ENCODE measurements at places on chromosomes 13 and 19.

DNA sequence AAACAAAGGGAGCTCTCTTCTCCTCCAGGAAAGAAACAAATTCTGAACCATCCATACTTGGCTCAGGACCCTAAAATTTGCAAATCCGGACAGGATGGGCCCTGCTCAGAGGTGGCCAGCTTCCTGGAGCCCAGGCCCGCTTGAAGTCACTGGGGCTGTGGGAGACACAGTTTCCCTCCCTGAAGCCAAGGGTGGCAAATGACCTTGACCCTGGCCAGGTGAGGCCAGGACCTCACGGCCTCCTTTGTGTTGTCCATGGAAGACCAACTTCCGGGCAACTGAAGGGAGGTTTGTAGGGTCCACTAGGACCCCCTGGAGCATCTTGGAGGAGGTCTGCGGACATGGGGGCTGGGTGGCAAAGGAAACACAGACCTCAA, 5.5 kb downstream of the NANOS3 start:
- no peak for DNase-seq

GRCh38 chr19:56991912-56992311, 127.9 kb upstream of the USP29 start:
- no peak for DNase-seq

GRCh38 chr13:92657565-92657964, 569.0 kb upstream of the GPC6 start:
- DNase-seq = peak; percentile 40

- no peak for DNase-seq
Measured at GRCh38 chr13:27053210-27053884, 118.3 kb downstream of the USP12 start.

- DNase-seq = peak; percentile 36
Measured at GRCh38 chr13:33057019-33057780, 41.0 kb downstream of the KL start.

DNA sequence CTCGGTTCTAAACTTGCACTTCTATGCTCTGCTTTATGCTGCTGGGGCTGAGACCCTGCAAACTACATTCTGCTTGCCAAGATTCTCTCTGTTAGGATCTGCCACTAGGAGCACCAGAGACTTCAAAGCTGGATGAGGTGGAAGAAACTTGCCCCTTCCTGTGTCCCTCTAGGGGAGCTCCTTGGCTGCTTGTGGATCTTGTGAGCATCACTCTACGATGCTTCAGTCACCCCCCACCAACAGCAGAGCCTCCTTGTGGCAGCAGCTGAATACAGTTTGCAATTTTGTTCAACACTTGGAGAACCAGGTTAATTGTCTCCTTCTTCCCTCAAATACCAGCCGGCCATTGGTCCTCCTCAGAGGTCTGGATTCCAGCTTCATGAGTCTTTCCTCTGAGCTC, 310.6 kb downstream of the FGF14 start:
- peak; percentile 4 for DNase-seq

DNA sequence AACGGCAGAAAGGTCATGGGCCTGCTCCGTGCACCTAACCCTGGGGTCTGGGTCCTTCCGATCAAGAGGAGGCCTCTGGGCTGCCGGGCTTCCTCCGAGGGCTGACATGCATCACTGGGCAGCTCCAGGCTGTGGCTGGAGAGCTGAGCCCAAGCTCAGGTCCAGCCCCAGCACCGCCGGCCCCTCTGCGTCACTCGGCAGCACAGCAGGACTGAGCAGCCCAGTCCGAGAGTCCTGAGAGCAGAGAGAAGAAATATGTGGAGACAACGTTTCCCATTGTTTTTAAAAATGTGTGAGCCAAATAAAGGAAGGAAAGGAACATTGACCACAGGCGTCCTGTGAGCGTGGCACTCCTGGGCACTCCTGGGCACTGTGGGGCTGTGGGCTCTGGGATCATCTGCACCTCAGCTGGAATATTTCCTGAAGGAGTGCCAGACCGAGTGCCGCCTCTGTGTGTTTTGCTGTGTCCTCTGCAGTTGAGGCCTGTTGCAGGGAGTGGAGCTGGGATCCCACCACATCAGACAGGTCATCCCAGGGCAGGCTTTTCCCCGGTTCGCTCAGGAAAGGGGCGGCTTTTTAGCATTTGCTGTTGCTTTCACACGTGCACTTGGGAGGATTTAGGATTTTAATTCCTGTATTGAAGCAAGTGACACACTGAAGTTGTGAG, 37.8 kb upstream of the TFDP1 start:
- DNase-seq = peak; percentile 36

DNA sequence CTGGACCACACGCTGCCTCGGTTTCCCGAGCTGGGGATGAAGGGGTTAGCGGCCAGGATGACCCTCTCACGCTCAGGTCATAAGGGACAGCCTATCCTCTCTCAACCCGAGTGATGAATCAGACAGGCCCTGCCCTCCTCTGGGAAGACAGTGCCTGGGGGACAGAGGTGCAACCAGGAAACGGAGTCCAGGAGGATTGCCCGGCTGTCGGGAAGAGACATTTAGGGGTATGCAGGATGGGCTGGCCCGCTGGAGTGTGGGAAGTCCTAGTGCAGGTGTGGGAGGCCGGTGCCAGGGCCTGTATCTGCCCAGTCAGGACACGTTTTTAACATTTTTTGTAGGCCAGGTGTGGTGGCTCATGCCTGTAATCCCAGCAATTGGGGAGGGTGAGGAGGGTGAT, 8.3 kb downstream of the LSM7 start:
- DNase-seq = no peak

DNA sequence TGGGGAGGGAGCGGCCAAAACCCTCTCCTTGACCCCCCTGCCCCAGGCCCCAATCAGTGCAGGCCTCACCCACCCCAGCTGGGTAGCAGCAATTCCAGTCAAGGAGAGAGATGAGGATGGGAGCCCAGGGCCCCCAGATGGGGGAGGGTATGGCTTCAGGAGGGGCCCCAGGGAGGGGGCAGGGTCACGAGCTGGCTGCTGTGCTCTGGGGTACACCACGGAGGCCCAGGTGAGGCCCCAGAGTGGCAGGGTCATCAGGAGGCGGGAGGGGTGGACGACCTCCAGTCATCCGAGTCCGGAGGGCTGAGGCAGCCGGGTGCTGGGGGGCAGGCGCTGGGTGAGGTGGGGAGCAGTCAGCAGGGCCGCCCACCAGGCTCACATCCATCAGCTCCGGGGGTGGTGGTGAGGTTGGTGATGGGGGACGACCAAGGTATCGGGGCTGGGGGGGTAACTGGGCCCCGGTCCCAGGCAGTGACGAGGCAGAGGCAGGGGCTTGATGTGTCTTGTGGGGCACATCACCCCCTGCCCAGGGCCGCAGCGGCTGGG, 8.4 kb downstream of the DYRK1B start:
- DNase-seq = no peak

- DNase-seq = peak; percentile 49
Measured at GRCh38 chr13:47831265-47831664, 169.8 kb downstream of the SUCLA2 start.

GRCh38 chr13:80547885-80548825, 207.2 kb upstream of the SPRY2 start:
- peak; percentile 63 for DNase-seq

DNA sequence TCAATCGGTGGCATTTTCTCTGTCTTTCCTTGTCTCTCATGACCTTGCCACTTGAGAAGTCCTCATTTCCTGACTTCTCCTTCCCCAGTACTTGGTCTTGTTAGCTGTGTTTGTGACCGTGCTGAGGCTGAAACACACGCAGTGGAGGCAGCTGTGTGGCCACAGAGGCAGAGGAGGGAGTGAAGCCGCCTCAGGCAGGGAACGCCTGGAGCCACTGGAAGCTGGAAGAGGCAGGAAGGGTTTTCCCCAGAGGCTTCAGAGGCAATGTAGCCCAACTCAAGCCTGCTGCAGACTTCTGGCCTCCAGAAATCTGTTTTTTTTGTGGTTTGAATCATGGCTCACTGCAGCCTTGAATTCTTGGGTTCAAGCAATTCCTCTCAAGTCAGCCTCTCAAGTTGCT, 29.2 kb upstream of the ARGLU1 start:
- no peak for DNase-seq

- no peak for DNase-seq
Measured at GRCh38 chr19:30873691-30874090, 475.5 kb downstream of the TSHZ3 start.

GRCh38 chr13:36214163-36214921, at the start of gene SOHLH2:
TSS of gene SOHLH2 (minus strand) at chr13:36214556. CDS start at chr13:36214526, 30 bp downstream.
- no peak for DNase-seq

DNA sequence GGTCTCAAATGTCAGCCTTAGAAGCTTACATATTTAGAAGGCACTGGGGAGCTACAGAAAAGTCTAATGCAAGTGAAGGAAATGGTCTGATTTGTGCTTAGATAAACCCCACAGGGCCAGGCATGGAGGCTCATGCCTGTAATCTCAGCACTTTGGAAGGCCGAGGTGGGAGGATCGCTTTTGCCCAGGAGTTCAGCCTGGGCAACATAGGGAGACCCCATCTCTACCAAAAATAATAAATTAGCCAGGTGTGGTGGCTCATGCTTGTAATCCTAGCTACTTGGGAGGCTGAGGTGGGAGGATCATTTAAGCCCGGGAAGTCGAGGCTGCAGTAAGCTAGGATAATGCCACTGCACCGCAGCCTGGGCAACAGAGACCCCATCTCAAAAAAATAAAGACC, 2.7 kb upstream of the DLL3 start:
- DNase-seq = no peak

GRCh38 chr13:93338906-93339305, 112.3 kb downstream of the GPC6 start:
- DNase-seq = no peak

DNA sequence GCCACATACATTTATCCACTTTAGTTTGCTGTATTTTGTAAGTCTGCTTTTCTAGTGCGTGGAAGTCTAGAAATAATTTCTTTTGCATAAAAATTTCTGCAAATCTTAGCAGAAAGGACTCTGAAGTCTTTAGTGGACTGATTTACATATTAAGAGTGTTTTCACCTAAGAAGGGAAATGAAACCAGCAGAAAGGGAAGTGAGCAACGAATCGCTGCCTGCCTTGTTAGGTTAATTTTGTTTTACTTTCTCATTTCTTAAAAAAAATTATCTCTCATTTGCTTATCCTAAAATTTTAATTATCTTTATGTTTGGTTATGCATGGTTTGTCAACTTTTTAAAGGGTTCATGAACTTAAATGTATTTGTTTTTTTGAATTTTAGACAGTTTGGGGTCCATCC, 767 bp upstream of the GPR18 start:
- DNase-seq = no peak

GRCh38 chr13:46332772-46333171, 54.3 kb downstream of the RUBCNL start:
- no peak for DNase-seq

- DNase-seq = peak; percentile 35
Measured at GRCh38 chr13:97567510-97568243, 133.7 kb downstream of the RAP2A start.

GRCh38 chr13:27745301-27745700, 47.0 kb upstream of the GSX1 start:
- no peak for DNase-seq

GRCh38 chr19:49255674-49256073, 69.3 kb downstream of the SLC6A16 start:
- no peak for DNase-seq

DNA sequence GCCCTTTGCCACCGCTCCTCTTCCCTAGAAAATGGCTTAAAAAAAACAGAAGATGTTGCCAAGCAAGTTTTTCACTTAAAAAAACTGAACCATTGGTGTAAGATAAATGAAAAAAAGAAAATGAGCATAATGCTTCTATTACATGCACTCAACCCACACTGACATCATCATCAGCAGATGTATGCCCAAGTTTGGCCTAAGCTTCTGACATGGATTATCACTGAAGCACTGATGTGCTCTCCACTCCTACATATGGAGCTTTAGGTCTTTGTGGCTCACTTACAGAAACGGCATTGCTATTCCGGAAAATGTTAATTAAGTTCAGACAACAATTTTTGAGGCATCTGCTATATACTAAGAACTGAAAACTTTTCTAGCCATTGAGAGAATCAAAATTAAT, 8.0 kb downstream of the RXFP2 start:
- no peak for DNase-seq

DNA sequence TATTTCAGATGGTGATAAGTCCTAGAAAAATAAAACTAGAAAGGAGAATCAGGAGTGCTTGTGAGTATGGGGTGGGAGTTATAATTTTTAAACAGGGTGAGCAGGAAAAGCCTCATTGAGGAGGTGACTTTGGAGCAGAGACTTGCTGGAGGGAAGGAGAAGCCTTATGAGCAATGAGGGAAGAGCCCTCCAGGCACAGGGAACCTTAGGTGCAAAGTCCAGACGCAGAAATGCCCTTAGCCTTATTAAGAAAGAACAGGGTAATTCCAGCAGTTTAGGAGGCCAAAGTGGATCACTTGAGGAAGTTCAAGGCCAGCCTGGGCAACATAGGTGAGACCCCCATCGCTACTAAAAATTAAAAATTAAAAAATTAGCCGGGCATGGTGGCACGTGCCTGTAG, 21.0 kb upstream of the FXYD3 start:
- DNase-seq = no peak

DNA sequence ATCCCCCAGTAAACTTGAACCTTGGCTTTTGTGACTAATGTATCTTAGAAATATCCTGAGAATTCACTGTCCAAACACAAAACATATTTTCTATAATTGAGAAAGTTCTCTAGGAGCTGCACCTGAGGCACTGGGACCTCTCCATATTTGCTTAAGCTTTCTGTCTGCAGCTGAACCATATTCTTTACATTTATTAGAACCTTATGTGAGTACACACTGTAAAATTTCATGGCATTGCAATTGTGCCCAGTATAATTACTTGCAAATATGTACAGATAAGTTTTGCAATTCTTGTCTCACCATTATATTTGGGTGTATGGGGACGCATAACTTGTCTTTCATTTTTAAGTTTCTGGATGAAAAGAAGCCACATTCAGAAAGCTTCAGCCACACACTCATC, 280.7 kb upstream of the KLHL1 start:
- no peak for DNase-seq

- no peak for DNase-seq
Measured at GRCh38 chr19:4144666-4145249, 8.7 kb upstream of the CREB3L3 start.

Measured in iris pigment epithelial cell (primary cell).